ENCODE measurements at places on chromosomes 13 and 19. TPM values are rescaled to one million over a fixed set of nuclear protein-coding genes. Genes with fewer than 3 reads are reported as not detected.

DNA sequence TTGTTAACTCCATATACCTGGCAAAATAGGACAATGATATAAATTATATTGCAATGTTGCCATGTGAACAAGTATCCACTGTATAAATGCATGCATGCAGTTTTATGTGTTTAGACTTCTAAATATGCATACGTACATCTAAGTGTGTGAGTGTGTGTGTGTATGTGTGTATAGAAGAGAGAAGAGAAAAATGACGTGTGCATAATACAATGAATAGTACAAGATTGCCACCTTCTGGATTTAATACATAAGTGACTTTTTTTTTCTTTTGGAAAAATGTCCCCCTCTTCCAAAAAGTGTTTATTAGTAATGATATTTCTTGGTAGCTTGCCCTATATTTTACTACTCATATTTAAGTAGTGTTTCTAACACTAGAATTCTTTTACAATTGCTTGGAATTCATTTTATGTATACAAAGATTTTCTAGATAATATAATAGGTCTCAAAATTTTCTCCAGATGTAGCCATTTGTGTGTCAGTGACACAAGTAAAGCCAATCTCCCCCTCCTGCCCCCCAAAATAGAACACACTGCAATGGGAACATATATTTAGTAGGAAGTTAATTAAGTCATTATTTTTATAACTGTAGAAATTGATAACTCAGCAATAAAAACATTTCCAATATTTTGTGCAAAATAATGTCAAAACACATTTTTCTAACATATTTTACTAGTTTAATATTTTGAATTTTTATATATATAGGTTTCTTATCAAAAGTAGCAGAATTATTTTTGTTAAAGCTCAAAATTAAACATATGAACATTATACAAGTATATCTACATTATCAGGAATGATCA lies 783.3 kb upstream of the ATXN8OS start:
- no peaks in the 10 kb centered on the region for H3K27me3 ChIP-seq
- no peaks in the 10 kb centered on the region for H3K36me3 ChIP-seq
- H3K4me3 ChIP-seq, result no peak overlapping the region
- no peak for DNase-seq
- H3K27ac ChIP-seq, result no peak overlapping the region

GRCh38 chr13:93872376-93872775 lies 607.1 kb downstream of the DCT start:
- H3K4me3 ChIP-seq, result no peak overlapping the region
- H3K36me3 ChIP-seq, result no peaks in the 10 kb centered on the region
- H3K27me3 ChIP-seq, result no peaks in the 10 kb centered on the region
- no peak overlapping the region for H3K27ac ChIP-seq
- DNase-seq, result no peak

- no peak overlapping the region for H3K27ac ChIP-seq
- no peak for DNase-seq
- H3K36me3 ChIP-seq, result no peaks in the 10 kb centered on the region
- no peaks in the 10 kb centered on the region for H3K27me3 ChIP-seq
Observed at GRCh38 chr13:67258482-67258881, 28.3 kb upstream of the PCDH9 start.

DNA sequence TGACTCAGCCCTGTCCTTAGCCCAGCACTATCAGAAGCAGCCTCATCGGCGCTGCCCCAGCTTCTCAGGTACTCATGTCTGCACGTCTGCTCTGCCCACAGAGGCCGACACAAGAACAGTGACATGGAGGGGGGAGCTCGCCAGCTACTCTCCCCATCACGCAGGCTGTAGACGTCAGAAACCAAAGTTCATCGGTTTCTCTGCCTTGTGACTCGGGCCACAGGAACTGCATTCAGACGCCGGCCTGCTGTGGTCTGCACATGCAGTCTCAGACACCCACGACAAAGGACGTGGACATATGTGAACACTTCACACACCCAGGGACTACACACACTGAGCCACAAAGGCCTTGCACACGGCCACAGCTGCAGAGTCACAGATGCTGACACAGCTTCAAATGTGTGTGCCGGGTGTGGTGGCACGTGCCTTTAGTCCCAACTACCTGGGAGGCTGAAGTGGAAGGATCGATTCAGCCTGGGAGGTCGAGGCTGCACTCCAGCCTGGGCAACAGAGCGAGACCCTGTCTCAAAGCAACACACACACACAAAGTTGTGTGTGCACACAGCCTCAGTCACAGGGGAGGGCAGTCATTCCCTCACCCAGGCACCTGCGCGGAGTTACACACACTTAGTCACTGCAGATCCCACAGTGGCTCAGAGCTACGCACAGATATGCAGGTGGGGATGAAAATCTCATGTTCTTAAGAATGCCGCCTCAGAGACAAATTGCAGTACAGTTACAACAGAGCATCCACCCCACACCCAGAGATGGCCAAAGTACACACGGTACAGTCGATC lies 4.9 kb upstream of the ZFP36 start:
- no peaks in the 10 kb centered on the region for H3K27me3 ChIP-seq
- no peaks in the 10 kb centered on the region for H3K36me3 ChIP-seq
- DNase-seq, result no peak
- H3K27ac ChIP-seq, result no peak overlapping the region
- peaks cover 12% of the 10 kb centered on the region for H3K4me1 ChIP-seq

GRCh38 chr13:94481941-94482340 lies 2.5 kb upstream of the DCT start:
- H3K4me3 ChIP-seq, result no peak overlapping the region
- no peak overlapping the region for H3K27ac ChIP-seq
- H3K27me3 ChIP-seq, result no peaks in the 10 kb centered on the region
- no peaks in the 10 kb centered on the region for H3K36me3 ChIP-seq

DNA sequence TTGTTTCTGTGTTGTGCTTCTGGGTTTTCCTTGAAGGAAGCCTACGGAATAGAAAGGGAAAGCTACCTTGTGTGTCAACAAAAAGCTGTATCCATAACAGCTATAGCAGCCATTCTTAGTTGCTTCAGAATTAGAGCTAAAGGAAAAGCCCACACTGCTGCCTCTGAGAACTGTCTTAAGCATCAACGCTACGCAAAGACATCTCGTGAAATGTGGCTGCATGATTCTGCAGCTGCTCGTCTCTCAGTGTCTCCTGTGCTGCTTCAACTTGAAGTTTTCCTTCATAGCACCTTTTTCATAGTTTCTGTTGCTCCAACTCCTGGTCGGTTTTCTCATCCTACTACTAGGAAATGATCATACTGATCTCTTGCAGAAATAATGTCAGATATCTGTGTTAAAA lies 140.9 kb upstream of the MAB21L1 start:
- no peaks in the 10 kb centered on the region for H3K27me3 ChIP-seq
- peaks cover 5% of the 10 kb centered on the region for H3K4me1 ChIP-seq

LGALS4 gene
- 0.66 TPM for total RNA-seq

GRCh38 chr13:40668335-40668734 lies 1.9 kb upstream of the FOXO1 start:
- no peak overlapping the region for H3K27ac ChIP-seq
- H3K4me1 ChIP-seq, result peaks cover 15% of the 10 kb centered on the region
- no peaks in the 10 kb centered on the region for H3K36me3 ChIP-seq
- peak; percentile 39 for DNase-seq
- no peaks in the 10 kb centered on the region for H3K27me3 ChIP-seq

PDE4A gene
- 3.7 TPM for total RNA-seq

DNA sequence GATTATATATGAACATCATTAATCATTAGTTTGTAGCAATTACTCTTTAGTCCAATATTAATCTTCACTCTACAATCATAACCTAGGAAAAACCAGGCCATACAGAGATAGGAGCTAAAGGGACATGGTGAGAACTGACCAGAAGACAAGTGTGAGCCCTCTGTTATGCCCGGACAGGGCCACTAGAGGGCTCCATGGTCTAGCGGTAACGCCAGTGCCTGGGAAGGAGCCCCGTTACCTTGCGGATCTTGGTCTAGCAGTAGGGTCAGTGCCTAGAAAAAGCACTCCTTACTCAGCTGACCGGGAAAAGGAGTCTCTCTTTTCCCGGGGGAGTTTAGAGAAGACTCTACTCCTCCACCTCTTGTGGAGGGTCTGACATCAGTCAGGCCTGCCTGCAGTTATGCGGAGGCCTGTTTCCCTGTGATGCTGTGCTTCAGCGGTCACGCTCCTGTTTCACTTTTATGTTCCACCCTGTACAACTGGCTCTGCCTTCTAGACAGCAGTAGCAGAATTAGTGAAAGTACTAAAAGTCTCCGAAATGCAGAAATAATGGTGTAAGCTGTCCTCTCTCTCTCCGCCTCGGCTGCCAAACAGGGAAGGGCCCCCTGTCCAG lies 13.8 kb downstream of the OR7D4 start:
- H3K4me3 ChIP-seq, result no peak overlapping the region
- H3K4me1 ChIP-seq, result no peaks in the 10 kb centered on the region
- no peaks in the 10 kb centered on the region for H3K36me3 ChIP-seq
- H3K27ac ChIP-seq, result no peak overlapping the region
- peak; percentile 77 for DNase-seq

GRCh38 chr13:68410007-68410406 lies 1179.9 kb upstream of the PCDH9 start:
- H3K4me3 ChIP-seq, result no peak overlapping the region
- no peak for DNase-seq
- no peaks in the 10 kb centered on the region for H3K4me1 ChIP-seq
- H3K36me3 ChIP-seq, result no peaks in the 10 kb centered on the region
- no peaks in the 10 kb centered on the region for H3K27me3 ChIP-seq

- no peaks in the 10 kb centered on the region for H3K27me3 ChIP-seq
- no peak for DNase-seq
- H3K4me1 ChIP-seq, result no peaks in the 10 kb centered on the region
- no peaks in the 10 kb centered on the region for H3K36me3 ChIP-seq
- H3K4me3 ChIP-seq, result no peak overlapping the region
Observed at GRCh38 chr13:35252536-35253205, 223.8 kb downstream of the MAB21L1 start.

FFAR1 gene
- total RNA-seq, result not detected

GRCh38 chr13:49356223-49356622 lies 87.6 kb downstream of the CAB39L start:
- DNase-seq, result no peak
- no peak overlapping the region for H3K27ac ChIP-seq
- H3K27me3 ChIP-seq, result no peaks in the 10 kb centered on the region
- H3K4me3 ChIP-seq, result no peak overlapping the region
- H3K4me1 ChIP-seq, result no peaks in the 10 kb centered on the region

GRCh38 chr13:31172535-31172934 lies 10.8 kb upstream of the HSPH1 start:
- no peaks in the 10 kb centered on the region for H3K27me3 ChIP-seq
- H3K4me1 ChIP-seq, result peaks cover 17% of the 10 kb centered on the region
- no peak for DNase-seq
- no peak overlapping the region for H3K27ac ChIP-seq

GRCh38 chr13:104487006-104487405 lies 1420.8 kb upstream of the SLC10A2 start:
- H3K27me3 ChIP-seq, result no peaks in the 10 kb centered on the region
- H3K4me3 ChIP-seq, result no peak overlapping the region
- peaks cover 4% of the 10 kb centered on the region for H3K4me1 ChIP-seq
- no peaks in the 10 kb centered on the region for H3K36me3 ChIP-seq
- peak; percentile 2 for DNase-seq
- H3K27ac ChIP-seq, result no peak overlapping the region

MLNR gene
- not detected for total RNA-seq

- no peaks in the 10 kb centered on the region for H3K36me3 ChIP-seq
- no peak overlapping the region for H3K27ac ChIP-seq
- H3K4me3 ChIP-seq, result no peak overlapping the region
- H3K4me1 ChIP-seq, result no peaks in the 10 kb centered on the region
Observed at GRCh38 chr19:6210721-6211600, 68.8 kb downstream of the MLLT1 start.

DNAAF3 gene
- total RNA-seq, result 14.0 TPM

TTC9B gene
- not detected for total RNA-seq

ZNF577 gene
- 10.0 TPM for total RNA-seq

DNA sequence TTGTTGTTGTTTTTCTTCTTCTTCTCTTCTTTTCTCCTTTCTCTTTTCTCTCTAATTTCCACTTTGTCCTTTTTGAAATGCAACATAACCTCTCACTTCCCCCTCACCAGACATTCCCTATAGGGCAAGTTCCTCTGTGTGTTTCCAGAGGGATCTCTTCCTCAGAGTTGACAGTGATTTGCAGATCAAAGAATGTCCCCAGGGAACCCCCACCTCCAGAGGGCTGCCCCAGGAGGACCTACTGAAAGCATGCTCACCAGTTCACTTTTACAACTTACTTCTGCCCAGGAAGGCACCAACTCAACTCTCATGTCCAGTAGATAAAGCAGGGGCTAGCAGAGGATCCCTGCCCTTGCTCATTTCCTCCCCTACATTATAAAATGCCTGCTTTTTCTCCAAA lies 1648.0 kb downstream of the PCDH9 start:
- H3K4me3 ChIP-seq, result no peak overlapping the region
- no peaks in the 10 kb centered on the region for H3K27me3 ChIP-seq
- no peak overlapping the region for H3K27ac ChIP-seq

LPAR6 gene
- 0.76 TPM for total RNA-seq

GRCh38 chr19:4310247-4311121 lies 6.1 kb downstream of the FSD1 start:
- peak; percentile 42 for DNase-seq
- H3K4me1 ChIP-seq, result no peaks in the 10 kb centered on the region
- no peak overlapping the region for H3K4me3 ChIP-seq
- no peaks in the 10 kb centered on the region for H3K27me3 ChIP-seq

GRCh38 chr13:114031631-114032030 lies 57.8 kb upstream of the C13orf46 start:
- H3K27ac ChIP-seq, result peak overlapping the region; percentile 35
- no peaks in the 10 kb centered on the region for H3K27me3 ChIP-seq
- peaks cover 26% of the 10 kb centered on the region for H3K4me1 ChIP-seq
- peaks cover 7% of the 10 kb centered on the region for H3K36me3 ChIP-seq
- no peak for DNase-seq

DNA sequence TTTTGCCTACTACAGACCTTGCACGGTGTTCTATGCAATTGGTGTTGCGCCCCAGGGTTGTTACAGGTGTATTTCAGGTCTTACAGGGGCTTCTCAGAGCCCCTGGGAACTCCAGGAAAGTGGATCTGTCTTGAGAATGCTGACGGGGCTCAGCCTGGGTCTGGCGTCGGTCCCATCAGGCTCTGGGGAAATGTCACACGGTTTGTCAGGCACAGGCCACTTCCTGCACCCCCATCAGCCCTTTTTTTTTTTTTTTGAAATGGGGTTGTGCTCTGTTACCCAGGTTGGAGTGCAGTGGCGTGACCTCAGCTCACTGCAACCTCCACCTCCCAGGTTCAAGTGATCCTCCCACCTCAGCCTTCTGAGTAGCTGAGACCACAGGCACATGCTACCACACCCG lies 13.2 kb downstream of the CLEC4G start:
- H3K27me3 ChIP-seq, result no peaks in the 10 kb centered on the region
- no peak for DNase-seq
- no peaks in the 10 kb centered on the region for H3K36me3 ChIP-seq
- H3K4me1 ChIP-seq, result no peaks in the 10 kb centered on the region
- H3K27ac ChIP-seq, result no peak overlapping the region
- H3K4me3 ChIP-seq, result no peak overlapping the region

GRCh38 chr19:58408152-58409009 lies at the start of gene ZNF584:
Gene ZNF584 (plus strand): TSS chr19:58408649. CDS start chr19:58409148, 499 bp downstream.
- peak; percentile 96 for DNase-seq
- no peaks in the 10 kb centered on the region for H3K4me1 ChIP-seq
- peak within 1 kb of the TSS; percentile 75 for H3K4me3 ChIP-seq

GRCh38 chr13:74452881-74453280 lies 318.7 kb upstream of the KLF12 start:
- no peaks in the 10 kb centered on the region for H3K4me1 ChIP-seq
- H3K27me3 ChIP-seq, result no peaks in the 10 kb centered on the region
- DNase-seq, result no peak
- no peak overlapping the region for H3K27ac ChIP-seq
- no peak overlapping the region for H3K4me3 ChIP-seq
